ENCODE measurements at places on chromosomes 5 and 9. TPM values are rescaled to one million over a fixed set of nuclear protein-coding genes. Genes with fewer than 3 reads are reported as not detected.

Gene ACSL6
- polyA plus RNA-seq: 0.18 TPM

Gene CCL28
- polyA plus RNA-seq: 2.2 TPM

Gene IGIP
- 1.3 TPM for polyA plus RNA-seq

Gene STPG3
- not detected for polyA plus RNA-seq

Gene TERT
- polyA plus RNA-seq: not detected

Gene CCDC127
- 4.6 TPM for polyA plus RNA-seq

Gene UGT3A1
- polyA plus RNA-seq: not detected
